ENCODE measurements at places on chromosomes 12 and 14. TPM values are rescaled to one million over a fixed set of nuclear protein-coding genes. Genes with fewer than 3 reads are reported as not detected.
A peak's percentile ranks its signal among the peaks of the same experiment; 100 is the strongest.

DNA sequence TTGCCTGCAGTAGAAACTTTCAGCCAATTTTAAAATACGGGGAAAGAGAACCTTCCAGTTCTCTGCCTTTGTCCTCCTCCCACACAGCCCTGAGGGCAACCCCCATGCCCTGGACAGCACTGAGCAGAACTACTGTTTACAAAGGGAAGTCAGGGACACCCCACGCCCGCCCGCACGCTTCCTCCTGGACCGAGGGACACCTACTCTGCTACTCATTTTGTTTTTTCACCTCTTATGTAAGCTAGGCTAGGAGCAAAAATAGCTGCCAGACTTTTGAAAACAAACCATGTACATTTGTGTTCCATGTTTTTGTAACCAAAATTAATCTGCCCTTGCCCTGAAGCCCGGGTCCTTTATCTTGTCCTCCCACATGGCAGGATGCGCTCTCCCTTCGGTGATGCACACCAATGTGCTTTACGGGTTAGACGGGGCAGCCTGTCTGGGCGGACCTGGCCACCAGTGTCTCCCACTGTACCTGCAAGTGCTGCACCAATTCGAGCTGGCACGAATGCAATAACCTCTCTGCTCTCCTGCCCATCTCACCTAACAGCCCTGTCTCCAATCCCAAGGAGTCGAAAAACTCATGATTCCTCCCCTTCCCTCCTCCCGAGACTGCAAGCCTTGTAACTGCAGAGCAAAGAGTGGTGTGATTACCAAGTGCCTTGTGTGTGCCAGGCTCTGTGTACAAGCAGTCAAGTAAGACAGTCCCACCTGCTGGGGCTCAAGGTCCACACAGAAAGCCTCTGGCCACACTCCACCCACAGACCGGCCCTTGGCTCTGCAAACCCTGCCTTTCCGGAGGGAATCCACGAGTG, 85.2 kb downstream of the CCDC88C start:
- DNase-seq = no peak

- no peak for DNase-seq
These were observed 998.8 kb upstream of the TMEM132C start for GRCh38 chr12:127268213-127268612.

DNA sequence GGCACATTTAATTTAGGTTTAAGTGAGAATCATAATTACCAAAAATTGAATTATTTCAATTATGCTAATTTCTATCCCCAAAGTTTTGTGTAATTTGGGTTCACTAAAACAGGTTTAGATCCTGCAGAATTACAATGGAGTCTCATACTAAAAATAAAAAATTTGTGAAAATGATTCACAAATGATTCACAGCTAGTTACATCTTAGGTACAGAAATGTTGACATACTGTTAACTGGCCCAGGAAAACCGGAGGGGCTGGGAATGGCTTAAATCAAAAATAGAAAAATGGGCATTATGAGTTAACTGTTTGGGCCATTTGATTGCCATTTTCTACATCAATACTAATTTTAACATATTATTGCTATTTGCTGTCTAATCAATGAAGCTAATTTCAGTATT, 76.1 kb downstream of the RMST start:
- no peak for DNase-seq

GRCh38 chr12:98421316-98421715, 94.1 kb upstream of the TMPO start:
- peak; percentile 80 for DNase-seq

DNA sequence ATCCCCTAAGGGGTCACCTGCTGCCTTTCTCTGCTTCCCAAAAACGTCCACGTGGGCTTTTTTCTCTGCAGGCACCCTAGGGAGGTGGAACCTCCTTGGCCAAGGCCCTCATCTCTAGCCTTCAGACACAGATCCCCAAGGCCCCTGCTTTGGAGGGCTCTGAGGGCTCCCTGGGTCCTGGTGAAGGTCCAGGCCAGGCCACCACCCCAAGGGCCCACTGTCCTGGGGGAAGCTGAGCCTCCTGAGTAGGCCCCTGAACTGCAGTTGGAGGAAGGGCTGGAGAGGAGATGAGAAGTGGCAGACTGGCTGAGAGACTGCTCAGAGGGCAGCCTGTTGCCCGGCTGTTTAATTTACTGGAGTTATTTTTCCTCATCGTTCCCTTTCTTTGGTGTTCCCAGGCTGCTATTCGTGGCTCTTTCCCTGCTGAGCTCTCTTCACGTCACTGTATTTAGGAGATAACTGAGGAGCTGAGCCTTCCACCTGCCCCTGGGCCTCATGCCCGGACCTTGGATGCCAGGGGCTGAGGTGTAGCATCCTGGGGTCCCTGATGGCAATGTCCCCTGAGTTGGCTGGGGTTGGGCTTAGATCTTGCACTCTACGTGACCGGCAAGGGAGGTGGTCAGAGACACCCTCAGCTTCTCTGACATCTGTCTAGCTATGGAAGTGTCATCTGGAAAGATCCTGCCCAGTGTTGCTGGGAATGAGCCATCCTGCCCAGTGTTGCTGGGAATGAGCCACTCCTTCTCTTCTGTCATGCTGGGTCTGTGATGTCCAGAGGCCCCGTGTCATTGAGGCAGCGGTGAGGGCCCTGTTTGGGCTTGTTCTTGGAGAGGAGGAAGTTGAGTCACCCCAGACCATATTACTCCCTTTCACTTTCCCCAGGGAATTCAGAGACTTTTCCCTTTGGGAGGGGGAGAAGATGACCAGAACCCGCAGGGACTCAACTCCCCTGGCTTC, 139.8 kb downstream of the TSPAN9 start:
- no peak for DNase-seq

GRCh38 chr12:75890660-75891059, 140.9 kb downstream of the PHLDA1 start:
- no peak for DNase-seq

- DNase-seq = no peak
These were observed 906 bp upstream of the ACADS start for GRCh38 chr12:120724720-120725119.

Gene STON2
- 9.1 TPM for polyA plus RNA-seq

Gene B3GNT4
- polyA plus RNA-seq = 0.88 TPM

Gene LALBA
- polyA plus RNA-seq = not detected
